Glomerular endothelial cell (primary cell): ENCODE measurements at places on chromosomes 7 and 10. TPM values are rescaled to one million over a fixed set of nuclear protein-coding genes. Genes with fewer than 3 reads are reported as not detected.
A peak's percentile ranks its signal among the peaks of the same experiment; 100 is the strongest.

DNA sequence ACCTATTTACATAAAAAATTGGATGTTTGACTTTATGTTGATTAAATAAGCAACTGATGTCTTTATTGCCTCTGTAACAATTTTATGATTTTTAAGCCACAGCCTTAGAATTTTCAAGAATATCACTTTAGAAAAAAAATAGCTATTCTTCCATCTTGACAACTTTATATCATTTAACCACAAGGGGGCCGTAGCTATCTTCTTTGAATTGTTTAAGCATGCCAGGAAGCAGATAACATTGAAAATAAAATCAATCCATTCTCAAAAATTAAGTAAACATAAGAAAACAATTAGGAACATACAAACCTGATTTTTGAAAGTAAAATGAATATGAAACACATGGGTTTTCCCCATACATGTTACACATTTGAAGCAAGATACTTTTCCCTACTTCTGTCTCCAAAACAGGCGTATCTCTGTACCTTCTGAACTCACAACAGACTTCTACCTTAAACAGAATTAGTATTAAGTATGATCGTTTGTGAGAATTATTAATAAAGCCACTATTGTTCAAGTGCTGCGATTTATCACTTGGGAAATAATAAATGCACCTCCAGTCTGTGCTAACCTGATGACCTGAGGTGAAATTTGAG is 209.0 kb downstream of the CACNA2D1 start:
- DNase-seq: peak; percentile 33

DNA sequence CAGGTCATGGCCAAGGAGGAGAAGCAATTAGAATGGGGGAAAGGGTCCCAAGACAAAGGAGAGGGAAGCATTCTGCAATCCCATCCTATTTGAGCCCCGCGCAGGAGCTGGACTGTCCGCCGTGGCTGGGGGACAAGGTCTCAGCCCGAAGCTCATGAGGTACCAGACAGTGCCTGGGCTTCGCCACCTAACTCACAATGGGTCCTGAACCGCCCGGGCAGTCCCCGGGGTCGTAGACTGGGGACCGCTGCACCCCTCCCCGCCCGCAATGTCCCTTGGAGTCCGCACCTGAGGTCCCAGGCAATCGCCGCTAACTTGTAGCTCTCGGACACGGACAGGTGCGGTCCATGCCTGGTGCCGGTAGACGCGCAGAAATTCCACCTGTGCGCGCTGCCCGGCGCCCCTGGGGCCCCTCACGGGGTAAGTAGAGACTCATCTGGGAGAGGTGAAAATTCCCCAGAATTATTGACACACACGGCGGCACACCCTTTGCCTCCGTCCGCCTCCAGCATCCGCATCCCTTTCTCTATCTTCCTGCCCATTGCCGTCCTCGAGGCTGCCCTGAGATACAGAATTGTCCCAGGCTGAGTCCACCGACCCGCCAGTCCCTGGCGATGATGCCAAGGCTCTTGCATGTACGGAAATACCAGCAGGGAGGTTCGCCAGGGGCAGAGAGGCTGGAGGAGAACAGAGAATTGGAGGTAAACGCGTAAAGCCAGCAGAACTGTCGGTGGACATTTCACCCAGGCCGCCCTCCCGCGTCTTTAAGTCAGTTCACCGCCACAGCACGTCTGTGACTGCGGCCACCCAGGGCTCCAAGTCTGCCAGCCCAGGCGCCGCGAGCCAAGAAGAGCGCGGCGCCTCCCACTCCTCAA is 1.8 kb downstream of the CHRM2 start:
- DNase-seq: no peak

- peak; percentile 84 for DNase-seq
These were observed 2.9 kb downstream of the PRXL2A start for GRCh38 chr10:80411267-80411668.

- DNase-seq: no peak
These were observed 17.8 kb downstream of the NAPEPLD start for GRCh38 chr7:103130901-103131624.

Gene ECHDC3
- total RNA-seq: 3.7 and 7.1 TPM in 2 replicates

GRCh38 chr10:118804262-118804773 is 49.5 kb upstream of the CACUL1 start:
- DNase-seq: no peak

GRCh38 chr10:69499726-69500689 is 48.7 kb downstream of the TSPAN15 start:
- no peak for DNase-seq

GRCh38 chr10:44382131-44382858 is 2.6 kb downstream of the CXCL12 start:
- no peak for DNase-seq

Gene ZNF488
- not detected in 2 replicates for total RNA-seq

- DNase-seq: no peak
These were observed 23.9 kb downstream of the ST7 start for GRCh38 chr7:116977172-116977571.

Gene PKD2L1
- not detected in 2 replicates for total RNA-seq

Gene NUTM2D
- 3.0 and 3.9 TPM in 2 replicates for total RNA-seq

GRCh38 chr10:10959666-10960065 is 58.0 kb upstream of the CELF2 start:
- no peak for DNase-seq

GRCh38 chr7:84548366-84549365 is 354.1 kb upstream of the SEMA3A start:
- DNase-seq: no peak

DNA sequence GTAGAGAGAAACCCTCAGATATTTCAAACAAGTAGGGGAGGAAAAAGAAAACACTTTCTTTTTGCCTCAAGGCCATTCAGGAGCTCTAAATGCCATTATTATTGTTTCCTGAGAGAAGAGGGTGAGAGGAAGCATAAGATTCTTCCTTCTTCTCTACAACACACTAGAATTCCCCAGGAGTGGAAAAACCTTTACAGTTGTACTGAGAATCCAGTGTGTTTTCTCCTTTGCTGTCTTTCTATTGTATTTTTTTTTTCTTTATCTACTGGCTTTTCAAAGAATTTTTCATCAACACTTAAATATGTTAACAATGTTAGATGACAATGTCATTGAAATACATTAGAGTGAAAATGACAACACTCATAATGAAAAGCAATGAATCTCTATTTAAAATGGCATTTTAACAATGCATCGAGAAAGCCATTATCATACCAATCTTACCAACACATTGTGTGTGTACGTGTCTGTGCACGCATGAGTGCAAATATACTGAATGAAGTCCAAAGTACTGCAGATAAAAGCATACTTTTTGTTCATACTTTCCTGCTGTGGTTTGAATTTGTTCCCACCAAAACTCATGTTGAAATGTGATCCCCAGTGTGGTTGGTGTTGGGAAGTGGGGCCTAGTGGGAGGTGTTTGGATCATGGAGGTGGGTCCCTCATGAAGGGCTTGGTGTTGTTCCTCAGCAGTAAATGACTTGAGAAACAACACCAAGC is 24.2 kb upstream of the MACC1 start:
- DNase-seq: no peak

GRCh38 chr7:128909625-128910568 is 612 bp downstream of the KCP start:
- no peak for DNase-seq

- peak; percentile 92 for DNase-seq
These were observed 143.8 kb downstream of the TES start for GRCh38 chr7:116354171-116354545.

DNA sequence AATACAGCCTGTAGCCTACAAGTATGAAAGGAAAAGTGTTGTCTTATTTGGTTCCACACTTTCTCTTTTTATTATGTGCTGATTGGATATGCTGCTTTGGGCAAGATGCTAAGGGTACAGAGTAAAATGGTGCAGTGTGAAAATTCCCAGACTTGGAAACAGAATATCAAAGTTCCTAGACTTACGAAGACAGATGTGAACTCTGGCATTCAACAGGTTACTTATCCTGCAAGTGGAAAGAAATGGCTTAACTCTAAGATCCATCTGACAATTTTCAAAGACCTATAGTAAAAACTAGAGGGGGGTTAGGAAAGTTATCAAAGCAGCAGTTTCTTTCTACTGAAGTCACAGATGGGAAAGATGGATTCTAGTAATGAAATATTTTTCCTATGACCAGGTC is 24.1 kb downstream of the CUTC start:
- DNase-seq: no peak

Gene SYNPO2L
- not detected in 2 replicates for total RNA-seq

Gene HMX2
- not detected in 2 replicates for total RNA-seq

- no peak for DNase-seq
These were observed 48.1 kb downstream of the CCNY start for GRCh38 chr10:35384265-35384868.

Gene TPST1
- total RNA-seq: 10.2 and 20.7 TPM in 2 replicates

DNA sequence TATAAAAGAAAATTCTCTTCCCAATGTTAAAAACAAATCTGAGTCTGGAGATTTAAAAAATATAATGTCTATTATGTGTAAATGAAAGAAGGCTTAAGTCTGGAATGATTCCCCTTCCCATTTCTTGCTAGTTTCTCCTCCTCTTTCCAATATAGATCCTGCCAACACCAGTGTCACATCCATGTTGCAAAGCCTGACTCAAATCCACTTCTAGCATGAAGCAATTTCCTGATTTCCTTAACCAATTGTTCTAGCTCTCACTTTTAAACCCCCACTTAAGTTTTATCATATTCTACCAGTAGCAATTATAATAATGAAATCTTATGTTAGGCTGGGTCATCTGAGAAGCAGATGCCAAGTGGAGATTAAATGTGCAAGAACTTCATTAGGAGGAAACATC is 100.1 kb upstream of the SEC61G start:
- no peak for DNase-seq

Gene DBNL
- total RNA-seq: 140 and 182 TPM in 2 replicates

Gene RAB19
- total RNA-seq: not detected in 2 replicates
